ENCODE measurements at places on chromosomes 11 and 22.

DNA sequence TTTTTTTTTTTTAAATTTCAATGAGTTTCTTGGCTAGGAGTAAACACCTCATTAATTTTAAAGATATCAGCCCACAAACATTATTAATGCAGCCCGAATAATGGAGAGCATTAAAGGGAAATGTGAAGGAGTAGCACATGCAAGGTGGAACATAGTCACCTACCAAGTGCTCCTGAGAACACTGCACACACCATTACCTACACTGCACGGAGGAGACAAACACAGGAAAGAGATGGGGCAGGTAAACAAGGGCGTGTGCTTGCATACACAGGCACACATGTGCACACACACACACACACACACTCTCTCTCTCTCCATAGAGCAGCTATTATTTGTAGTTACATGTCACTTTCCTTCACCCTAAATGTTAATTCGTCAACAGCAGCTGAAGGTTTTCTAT is 30.2 kb downstream of the HTR3B start:
- DNase-seq = no peak

- DNase-seq = no peak
Measured at GRCh38 chr22:23357053-23357452, 176.7 kb downstream of the BCR start.

- DNase-seq = no peak
Measured at GRCh38 chr11:93652161-93652597, 9.3 kb upstream of the CEP295 start.

- no peak for DNase-seq
Measured at GRCh38 chr22:25021976-25022711, 69.6 kb downstream of the KIAA1671 start.

GRCh38 chr22:33873666-33874065 is 46.6 kb downstream of the LARGE1 start:
- DNase-seq = no peak

DNA sequence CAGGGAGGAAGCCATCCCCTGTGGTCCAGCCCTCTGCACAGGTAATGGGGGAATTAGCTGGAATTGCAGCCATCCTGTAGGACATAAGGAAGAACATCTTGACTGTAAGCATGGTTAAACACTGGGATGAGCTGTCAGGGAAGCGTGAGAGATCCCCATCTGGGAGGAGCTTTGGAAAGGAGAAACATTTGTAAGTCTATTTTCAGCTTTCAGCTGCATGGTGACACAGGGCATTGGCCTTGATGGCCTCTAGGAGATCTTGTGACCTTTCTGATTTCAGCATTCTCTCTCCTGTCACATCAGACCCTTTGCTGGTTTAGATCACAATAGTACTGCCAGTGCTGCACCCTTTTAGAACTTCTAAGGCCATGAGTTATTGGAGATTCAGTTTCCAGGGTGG is 47.1 kb downstream of the BCR start:
- DNase-seq = no peak

DNA sequence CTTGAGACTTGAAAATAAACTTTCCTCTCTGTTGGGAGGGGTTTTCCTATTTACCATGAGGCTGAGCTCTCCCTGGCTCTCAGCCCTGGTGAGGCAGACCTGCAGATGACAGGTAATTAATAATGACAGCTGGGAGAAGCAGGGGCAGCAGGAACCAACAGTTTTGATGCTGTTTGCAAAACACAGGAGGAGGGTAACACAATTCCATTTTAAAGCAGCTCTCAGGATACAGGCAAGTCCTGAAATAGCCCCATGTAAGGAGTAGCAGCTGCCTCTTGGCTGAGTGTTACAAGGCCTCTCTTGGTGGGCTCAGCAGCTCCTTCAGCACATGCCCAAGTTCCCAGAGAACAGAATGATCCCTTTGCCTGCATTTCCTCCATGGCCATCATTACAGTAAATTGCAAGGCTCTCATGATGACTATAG is 13.3 kb downstream of the PARVA start:
- DNase-seq = no peak

DNA sequence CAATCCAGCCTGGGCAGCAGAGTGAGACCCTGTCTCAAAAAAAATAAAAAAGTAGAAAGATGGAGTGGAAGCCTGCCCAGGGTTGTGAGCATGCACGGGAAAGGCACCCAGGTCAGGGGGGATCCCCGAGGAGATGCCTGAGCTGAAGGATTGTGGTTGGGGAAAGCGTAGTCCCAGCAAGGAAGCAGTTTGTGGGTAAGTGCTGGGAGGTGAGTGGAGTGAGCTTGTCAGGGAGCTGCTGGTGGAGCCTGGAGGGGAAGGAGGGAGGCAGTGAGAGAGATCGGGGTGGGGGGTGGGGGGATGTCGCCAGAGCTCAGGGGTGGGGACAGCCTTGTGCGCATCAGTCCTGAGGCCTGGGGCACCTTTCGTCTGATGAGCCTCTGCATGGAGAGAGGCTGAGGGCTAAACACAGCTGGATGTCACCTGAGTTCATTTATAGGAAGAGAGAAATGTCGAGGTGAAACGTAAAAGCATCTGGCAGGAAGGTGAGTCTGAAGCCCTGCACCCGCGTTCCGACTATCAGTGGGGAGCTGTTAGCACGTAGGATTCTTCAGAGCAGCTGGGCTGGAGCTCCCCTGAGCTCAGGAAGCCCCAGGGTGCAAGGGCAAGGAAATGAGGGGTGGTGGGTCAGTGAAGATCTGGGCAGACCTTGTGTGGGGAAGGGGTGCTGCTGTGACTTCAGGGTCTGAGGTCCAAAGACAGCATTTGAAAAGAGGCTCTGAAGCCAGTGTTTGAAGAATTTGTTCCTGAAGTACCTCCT is 10.2 kb downstream of the TMEM121B start:
- DNase-seq = peak; percentile 48

GRCh38 chr11:124277804-124278203 is 21.6 kb downstream of the OR8G5 start:
- DNase-seq = no peak

DNA sequence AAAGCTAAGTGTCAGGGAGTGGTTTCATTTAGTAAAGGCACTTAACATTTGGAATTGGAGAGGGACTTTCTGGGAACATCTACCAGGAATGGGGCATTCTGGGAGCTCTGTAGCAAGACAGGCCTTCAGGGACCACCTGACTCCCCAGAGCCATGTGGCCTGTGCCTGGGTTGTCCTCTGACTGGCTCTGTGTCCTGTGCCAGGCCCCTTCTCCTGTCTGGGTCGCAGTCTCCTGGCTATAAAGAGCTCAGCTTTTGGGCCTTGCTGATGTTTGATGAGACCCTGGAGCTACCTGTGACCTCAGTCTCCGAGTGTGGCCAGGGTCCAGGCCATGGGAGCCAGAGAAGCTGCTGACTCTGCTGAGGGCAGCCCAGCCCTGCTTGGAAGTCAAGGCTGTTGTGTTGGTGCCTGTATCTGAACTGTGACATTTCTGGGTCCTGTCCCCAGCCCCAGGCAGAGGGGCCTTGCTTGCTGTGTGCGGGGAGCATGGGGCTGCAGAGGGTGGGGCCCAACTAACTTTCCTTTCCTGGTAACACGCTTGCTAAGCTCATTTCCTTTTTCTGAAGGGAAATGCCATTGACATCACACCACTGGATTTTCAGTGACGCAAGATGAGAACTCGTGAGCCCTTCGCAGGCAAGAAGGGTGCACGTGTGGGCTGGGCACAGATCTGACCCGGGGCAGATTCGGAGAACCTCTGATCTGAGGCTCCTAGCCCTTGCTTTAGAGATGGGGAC is 41.3 kb downstream of the LRRC32 start:
- DNase-seq = peak; percentile 87

DNA sequence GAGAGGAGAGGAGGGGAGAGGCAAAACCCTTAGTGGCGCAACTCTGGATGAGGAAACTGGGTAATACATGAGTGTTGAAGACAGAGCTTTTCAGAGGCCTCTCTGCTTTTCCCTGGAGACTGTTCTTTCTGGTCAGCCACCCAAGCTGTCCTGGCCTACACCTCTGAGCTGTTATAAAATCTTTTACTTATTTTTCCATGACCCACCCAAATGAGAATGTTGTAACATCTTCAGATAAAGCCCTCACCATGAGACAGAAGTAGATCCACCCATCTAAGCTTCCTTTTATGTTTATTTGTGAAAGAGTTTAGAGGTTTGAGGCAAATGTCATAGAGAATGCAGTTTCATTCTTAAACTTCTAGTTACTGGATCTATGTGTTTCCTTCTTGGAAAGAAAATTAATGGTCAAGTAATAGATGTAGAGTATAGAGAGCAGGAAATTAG is 20.3 kb upstream of the APLP2 start:
- DNase-seq = no peak

GRCh38 chr11:116360221-116360941 is 412.4 kb downstream of the BUD13 start:
- no peak for DNase-seq

- DNase-seq = no peak
Measured at GRCh38 chr11:128483211-128483788, 104.1 kb downstream of the ETS1 start.

GRCh38 chr11:71213696-71214552 is 38.5 kb downstream of the SHANK2 start:
- peak; percentile 59 for DNase-seq

DNA sequence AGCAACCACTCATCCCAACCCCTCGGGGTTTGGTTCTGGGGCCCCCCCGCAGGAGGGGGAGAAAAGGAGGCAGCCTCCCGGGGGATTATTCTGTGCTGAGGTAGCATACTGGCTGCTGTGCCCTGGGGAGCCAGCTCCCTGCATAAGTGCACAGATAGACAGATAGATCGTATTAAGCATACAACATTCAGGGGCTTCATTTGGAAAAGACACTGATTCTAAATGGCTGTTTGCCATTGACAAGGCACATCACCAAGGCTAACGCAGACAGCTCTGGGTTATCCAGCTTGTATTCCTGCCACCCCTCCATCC is 547.9 kb downstream of the BUD13 start:
- no peak for DNase-seq

DNA sequence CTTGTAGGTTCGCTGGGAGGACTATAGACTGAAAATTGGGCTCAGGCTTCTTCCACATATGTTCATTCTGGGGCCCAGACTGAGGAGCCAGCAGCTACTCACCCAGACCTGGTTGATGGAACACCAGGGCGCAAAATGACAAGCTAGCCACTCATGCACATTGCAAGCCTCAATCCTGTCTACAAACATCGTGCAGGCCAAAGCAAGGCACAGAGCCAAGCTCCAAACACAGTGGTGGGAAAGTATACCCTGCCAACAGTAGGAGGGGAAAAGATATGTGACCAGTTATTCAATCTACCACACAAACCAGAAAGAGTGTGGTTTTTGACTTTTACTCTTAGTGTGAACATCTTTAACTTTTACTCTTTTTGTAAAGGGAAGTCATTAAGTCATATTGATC is 660.5 kb downstream of the NTM start:
- DNase-seq = no peak

GRCh38 chr11:47886096-47886495 is 37.9 kb upstream of the NUP160 start:
- peak; percentile 59 for DNase-seq

GRCh38 chr22:29469755-29470154 is 10.3 kb upstream of the NEFH start:
- DNase-seq = no peak

- DNase-seq = no peak
Measured at GRCh38 chr11:1029654-1030053, 6.9 kb downstream of the MUC6 start.

DNA sequence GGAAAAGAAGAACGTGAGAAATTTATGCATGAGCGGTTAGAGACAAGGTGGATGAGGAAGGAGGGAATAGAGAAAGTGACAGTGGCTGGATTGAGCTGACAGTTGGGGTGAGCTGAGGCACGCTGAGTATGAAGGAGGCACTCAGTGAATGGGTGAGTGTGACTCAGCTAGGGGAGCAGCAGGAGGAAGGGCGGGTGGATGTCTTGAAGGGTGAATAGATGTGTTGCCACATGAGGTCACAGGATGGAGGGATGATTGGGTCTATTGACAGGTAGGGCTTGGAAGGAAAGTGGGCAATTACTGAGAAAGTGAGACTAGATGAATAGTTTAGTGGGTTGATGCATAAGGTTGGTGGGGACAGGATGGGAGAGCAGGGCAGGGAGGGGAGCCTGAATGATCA is 8.0 kb downstream of the IFITM10 start:
- no peak for DNase-seq

- DNase-seq = no peak
Measured at GRCh38 chr11:130156108-130157022, 3.2 kb upstream of the ST14 start.

DNA sequence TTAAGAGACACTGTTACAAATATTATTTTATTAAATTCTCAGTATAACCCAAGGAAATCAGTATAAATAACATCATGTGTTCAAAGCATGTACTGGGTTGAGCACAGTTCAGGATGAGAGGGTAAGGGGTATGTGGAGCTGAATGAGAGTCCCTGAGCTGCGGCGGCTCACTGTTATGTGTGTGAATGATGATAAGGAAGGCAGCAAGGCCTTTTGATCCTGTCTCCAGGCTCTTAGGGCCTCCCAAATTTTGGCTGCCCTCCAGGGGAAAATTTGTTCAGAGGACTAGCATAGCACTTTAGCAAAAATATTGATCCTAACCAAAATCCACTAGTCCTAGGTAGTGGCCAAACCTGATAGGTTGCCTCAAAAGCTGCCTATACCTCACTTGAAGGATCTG is 86.1 kb upstream of the SPON1 start:
- DNase-seq = no peak

- DNase-seq = no peak
Measured at GRCh38 chr22:28074526-28074925, 155.5 kb upstream of the PITPNB start.

DNA sequence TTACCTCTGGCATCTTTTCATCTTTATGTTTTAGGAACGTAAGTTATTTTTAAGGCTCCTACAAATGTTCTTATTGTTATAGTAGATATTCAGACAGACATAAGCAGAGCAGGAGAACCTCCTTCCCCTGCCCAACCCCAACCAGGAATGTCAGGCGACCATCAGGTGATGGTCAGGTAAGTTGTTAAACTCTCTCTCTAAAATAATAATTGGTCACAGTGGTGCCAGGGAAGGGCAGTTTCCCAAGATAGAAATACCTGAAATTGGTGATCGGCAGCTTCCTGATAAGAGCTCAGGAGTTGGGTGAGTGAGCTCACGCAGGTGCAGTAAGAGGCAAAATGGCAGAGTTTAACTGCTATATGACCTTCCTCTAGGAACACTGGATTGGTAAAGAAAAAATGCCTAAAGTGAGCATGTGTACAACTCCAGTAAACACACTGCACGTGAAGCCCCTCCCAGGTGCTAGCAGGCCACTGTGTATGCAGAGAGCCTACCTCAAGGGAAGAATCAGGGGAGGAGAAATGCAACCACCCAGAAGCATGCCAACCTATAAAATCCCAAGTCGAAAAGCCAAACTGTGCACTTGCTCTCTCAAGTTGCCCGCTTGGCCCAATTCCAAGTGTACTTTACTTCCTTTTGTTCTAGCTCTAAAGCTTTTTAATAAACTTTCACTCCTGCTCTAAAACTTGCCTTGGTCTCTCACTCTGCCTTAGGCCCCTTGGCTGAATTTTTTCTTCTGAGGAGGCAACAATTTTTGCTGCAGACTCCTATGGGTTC is 273.9 kb downstream of the SBF2 start:
- DNase-seq = no peak

DNA sequence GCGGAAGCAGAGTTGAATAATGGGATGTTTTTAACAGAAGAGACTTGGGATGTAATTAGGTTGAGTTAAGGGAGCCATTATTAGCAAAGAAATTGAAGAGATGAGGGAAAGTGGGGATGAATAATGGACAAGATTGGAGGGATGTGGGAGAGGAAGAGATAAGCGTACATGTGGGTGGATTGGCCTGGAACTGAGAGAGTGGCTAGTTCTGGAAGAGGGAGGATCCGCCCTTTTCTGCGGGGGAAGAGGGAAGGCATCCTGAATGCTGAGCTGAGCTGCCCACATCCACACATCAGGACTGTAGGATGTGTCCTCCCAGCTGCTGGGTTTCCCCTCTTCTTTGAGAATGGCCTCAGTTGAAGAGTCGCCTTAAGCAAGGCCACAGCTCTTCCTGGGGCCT is 68.3 kb upstream of the CADM1 start:
- DNase-seq = no peak

Measured in aorta (tissue), 5 donors.